ENCODE measurements at places on chromosomes 7 and 10. TPM values are rescaled to one million over a fixed set of nuclear protein-coding genes. Genes with fewer than 3 reads are reported as not detected.

- peak; percentile 36 for DNase-seq
These were observed 200.9 kb downstream of the ADAM12 start for GRCh38 chr10:126187399-126187798.

- no peak for DNase-seq
These were observed 507.8 kb upstream of the MKI67 start for GRCh38 chr10:128633864-128634540.

Gene KEL
- 0.72 TPM for total RNA-seq

Gene KCNH2
- total RNA-seq: 4.5 TPM

Gene DRGX
- not detected for total RNA-seq

Gene HMX3
- 0.20 TPM for total RNA-seq

Gene PRSS37
- not detected for total RNA-seq

Gene TRIP6
- 120 TPM for total RNA-seq

DNA sequence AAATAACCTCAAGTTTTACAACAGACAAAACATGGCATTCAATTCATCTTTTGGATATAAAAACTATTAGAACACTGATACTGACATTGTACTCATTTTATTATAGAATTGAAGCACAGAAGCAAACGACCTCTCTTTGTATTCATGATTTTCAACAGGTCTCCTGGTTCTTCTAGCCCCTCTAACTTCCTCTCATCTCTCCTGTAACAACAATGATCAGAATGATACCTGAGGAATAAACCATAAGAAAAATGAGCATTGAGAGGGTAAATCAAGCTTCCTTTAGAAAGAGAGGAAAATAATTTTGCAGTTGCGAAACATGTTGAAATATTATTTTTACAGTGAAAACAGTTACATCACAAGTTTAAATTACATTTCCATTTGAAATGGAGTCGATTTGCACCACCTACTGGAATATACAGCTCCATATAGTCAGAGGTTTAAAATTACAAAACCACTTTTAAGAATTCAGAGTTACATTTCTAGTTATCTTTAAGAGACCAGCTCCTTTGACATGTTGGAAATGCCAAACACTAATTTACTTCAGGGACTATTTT is 17.5 kb upstream of the TEX36 start:
- DNase-seq: no peak

DNA sequence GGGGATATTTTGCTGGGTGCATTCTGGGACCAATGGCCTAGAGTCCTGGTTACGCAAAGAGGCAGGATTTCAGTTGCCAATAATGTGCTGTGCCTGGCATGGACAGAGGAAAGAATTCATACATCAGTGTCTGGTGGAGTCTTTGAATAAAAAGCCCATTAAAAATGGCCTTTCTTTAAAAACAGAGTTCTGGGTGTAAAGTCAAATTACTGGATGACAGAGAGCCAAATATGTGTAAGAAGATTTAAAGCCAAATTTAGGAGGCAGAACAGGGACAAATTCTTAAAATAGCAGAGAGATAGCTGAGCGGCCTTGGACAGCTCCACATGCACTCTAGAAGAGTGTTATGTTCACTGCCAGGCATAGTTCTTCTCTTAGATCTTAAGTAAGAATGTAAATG is 60.8 kb upstream of the MEOX2 start:
- DNase-seq: no peak

Gene CAMK2B
- total RNA-seq: 0.17 TPM

DNA sequence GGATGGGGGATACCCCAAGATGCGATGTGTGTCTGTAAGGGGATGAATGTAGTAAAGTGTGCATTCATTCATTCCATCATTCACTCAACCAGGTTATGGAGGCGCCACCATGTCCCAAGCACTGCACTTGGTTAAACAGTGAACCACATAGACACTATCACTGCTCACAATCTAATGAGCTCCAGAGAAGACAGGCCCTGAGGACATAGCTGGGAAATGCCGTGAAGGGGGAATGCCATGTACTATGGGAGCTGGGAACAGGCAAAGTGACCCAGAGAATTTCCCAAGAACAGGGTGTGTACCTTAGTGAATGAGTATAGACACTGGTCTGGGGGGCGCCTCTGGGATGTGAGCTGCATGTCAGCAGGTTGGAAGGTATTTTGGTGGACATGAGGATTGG is 44.5 kb upstream of the LBX1 start:
- DNase-seq: no peak

GRCh38 chr10:17387861-17388503 is 66.4 kb downstream of the ST8SIA6 start:
- no peak for DNase-seq

Gene ADCYAP1R1
- 7.4 TPM for total RNA-seq

DNA sequence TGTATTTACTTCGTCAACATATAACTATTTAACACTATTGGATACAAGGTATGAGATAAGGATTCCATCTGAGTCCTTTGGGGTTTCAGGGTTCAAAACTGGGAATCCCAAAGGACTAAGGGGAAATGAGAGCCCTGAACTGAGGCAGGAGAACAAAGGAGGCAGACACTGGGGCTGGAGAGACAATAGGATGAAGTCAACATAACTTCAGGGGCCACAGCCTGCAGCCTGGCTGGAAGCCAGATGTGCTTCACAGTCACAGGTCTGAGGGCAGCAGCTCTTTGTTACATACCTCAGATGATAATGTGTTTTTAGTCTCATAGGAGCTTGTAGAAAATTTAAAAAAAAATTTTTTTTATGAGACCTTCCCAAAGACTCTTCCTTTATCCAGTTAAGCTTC is 73.3 kb downstream of the NRF1 start:
- no peak for DNase-seq

Gene EPO
- 0.44 TPM for total RNA-seq

Gene GSTO2
- total RNA-seq: 12.0 TPM

DNA sequence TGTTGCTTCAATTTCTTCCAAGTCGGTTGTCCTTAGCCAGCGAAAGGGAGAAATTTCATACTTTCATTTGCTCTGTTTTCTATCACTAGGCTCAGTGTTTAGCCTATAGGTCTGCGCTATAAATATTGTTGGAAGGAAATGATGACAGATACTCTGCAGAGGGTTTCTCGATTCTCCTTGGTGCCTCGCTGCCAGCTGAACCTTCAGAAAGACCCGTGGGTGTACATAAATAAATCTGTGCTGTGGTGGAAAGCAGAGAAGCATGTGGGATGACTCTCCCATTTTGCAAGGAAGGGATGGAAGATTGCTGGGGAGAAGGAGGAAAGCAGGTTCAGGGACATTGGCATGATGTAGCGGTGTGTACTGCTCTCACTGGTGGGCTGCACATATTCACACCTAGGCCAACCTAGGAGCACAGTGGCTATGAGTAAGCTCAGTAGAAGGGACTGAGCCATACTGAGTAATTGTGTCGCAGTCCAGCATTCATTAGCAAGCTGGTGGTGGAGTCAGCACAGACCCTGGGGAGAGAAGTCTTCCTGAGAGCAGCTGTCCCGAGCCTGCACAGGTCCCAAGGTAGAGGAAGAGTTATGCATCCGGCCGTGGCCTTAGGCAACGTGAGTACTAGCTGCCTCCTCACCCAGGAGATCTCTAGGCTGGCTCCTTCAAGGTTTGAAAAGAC is 50.5 kb downstream of the PNLIPRP3 start:
- DNase-seq: no peak

Gene GPR158
- 0.33 TPM for total RNA-seq

Gene AQP1
- total RNA-seq: not detected

DNA sequence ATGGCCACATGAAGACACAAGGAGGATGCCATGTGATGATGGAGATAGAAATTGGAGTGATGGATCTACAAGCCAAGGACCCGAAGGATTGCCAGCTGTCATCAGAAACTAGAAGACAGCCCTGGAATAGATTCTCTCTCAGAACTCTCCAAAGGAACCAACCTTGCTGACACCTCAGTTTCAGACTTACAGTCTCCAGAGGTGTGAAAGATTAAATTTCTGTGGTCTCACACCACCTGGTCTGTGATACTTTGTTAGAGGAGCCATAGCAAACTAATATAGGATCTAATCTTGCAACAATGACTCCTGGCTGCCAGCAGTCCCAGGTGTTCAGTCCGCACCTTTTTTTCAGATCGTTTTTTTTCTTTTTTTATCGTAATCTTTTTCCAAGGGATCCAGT is 647.3 kb upstream of the GHITM start:
- no peak for DNase-seq

DNA sequence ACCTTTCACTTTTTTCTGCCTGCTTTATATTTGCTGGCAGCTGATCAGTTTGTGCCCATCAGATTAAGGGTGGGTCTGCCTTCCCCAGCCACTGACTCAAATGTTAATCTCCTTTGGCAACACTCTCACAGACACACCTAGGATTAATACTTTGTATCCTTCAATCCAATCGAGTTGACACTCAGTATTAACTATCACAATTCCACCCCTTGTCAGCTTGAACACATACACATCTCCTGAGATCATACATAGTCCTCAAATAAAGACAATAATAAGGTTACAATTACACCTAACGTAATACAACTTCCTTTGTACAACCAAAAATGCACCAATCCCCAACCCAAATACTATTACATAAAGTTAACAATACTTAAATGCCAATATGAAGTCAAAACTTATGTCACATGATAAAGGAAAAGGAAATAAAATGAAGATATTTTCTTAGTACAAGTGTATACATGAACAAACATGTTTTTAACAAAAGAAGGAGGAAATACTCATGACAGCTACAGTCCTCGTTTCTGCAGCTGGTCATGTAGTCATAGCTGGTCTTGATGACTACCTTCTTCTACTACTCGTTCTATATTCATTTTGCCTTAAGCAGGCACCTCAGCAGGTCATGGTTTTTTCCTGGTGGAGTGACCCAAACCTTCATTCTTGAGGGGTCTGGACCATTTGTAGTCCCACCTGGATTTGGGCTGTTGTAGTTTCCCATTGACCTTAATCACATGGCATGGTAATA is 96.7 kb upstream of the CABCOCO1 start:
- DNase-seq: no peak

GRCh38 chr7:26180792-26181198 is 19.8 kb downstream of the HNRNPA2B1 start:
- DNase-seq: no peak

DNA sequence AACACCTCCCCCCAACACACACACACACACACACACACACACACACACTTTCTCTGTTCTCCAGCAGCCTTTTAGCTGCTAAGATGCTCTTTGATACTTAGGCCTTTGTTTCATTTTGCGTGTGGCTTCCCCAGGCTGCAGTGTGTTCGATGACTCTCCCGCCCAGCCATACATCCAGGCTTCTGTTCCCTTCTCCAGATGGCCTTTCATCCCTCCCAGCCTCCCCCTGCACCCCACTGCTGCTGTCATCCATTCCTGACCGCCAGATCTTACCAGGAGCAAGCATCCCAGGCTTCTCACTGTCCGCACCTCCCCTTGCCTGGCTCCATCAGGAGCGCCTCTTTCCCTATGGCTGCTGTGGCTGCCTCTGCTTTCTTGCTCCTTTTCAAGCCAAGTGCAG is 77.8 kb upstream of the PPIF start:
- DNase-seq: no peak

Gene AGBL3
- 1.2 TPM for total RNA-seq

DNA sequence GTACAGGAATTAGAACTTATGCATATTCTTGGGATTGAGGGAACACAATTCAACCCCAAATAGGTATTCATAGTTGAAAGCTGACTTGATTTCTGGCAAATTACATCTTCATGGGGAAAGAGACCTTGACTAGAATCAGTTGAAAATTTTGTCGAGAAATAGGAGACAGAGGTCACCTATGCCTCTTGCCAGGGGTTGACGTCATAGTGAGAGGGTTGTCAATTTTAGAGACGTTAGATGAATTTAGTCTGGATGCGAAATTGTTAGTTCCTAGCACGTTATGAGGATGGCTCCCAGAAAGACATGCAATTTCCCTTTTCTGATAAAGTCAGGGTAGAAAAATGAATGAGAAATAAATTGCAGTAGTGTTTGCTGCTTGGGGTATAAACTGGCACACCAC is 59.3 kb downstream of the SEC61G start:
- no peak for DNase-seq

DNA sequence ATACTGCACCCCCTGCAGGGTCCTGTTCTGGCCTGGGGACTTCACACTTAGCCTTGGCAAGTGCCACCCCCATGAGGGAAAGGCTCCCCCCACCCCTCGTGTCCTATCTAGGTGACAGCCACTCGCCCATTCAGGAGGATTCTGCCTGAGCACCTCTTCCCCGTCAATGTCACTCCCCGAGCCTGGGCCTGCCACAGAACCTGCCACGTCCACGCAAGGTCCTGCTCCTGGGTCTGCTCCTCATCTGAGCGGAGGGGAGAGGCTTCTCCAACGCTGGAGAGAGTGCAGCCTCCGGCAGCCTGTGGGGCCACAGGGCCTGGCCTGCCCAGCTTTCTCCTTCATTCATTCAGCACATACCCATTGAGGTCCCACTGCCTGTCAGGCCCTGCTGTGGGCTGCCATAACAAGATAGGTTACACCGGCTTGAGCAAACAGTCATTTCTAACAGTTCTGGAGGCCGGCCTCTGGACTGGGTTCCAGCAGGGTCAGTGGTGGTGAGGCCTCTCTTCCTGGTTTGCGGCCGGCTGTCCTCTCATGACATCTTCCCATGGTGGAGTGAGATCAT is 92.0 kb upstream of the RET start:
- peak; percentile 13 for DNase-seq

DNA sequence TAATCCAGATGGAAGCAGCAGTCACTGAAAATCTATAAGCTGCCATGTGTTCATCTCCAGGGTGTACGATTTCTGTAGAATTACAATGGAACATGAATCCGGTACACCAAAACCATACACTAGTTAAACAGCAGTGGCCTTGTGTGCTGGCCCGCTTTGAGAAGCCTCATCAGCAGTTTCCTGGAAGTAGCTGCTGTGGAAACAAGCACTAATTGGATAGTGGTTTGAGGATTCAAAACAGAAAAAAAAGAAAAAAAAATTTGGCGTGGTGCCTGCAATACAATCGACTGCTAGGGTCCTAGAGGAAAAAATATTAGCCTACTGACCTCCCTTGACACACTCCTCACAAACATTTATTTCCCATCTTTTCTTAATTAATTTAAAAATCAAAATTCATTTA is 545.9 kb downstream of the SORCS1 start:
- DNase-seq: no peak

DNA sequence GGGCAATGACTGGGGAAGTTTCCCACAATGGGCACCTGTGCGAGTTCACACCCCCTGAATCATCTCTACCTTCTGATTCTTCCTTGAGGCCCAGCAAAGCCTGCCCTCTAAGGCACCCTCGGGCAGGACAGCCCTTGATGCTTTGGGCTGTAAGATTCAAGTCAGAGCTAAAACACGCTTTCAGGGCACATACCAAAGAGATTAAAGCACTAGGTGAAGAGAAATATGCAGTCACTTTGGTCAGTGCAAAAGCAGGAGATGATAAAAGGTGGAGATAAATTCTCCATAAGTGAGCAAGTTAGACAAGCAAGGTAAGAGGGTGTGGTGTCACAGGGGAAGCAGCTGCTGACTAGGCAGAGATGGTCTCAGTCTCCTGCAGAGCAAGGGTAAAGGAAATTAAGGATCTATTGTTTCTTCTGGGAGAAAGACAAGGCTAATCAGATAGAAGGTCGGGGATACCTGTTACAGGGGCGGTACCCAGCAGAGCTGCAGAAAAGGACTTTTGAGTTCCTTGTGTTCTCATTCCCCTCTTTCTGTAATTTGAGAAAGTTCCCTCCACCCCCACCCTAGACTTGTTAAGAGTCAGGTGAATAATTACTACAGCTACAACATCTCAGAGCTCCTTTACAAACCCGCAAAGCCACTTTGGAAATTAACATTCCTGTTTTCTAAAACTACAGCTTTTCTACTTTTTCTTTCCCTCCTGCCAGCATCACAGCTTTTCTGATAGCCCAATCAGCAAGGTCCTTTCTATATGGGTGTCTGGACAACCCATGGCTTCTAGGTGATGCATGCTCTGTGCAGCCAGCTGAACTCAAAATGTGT is 26.4 kb downstream of the PDLIM1 start:
- peak; percentile 73 for DNase-seq
